D721Med (cell line): ENCODE measurements at places on chromosomes 6 and 20.

DNA sequence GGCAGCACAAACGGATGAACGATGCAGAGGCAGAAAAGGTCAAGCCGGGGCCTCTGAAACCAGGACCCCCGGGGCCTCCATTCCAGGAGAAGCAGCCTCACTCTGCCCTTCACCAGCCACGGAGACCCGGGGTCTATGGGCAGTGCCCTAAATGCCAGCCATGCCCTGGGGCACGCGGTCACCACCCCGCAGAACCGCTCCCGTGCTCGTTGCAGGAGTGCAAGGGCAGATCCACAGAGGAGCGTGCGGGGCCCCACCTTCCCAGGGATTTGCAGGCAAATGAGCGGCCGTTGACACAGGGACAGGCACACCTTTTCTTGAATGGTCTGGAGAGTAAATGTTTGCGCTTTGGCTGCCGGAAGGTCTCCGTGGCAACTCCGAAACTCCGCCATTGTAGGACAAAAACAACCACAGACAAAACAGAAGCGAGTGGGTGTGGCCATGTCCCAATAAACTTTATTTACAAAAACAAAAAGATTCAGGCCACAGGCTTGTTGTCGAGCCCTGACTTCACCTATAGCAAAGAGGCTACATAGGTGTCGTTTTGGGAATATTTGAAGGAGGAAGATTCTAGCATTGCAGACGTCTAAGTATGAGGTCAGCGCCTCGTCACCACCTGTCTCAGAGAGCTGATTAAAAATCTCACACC, 163.3 kb downstream of the TAF4 start:
- DNase-seq: no peak

DNA sequence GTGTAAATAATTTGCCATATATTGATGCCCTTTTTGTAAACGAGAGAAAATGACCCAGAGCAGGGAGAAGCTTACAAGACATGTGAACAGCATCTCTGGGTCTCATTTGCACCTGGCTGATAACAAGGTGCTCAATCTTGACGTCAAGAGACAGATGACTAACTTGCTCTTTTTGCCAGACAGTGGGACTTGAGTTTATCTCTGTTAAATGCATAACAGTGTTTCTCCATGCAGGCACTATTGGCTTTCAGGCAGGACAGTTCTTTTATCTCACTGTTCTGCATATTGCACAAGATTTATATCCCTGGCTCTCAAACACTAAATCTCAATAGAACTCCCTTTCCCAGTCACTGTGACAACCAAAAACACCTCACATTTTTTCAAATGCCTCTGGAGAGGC, 56.4 kb downstream of the RFX6 start:
- DNase-seq: no peak

- no peak for DNase-seq
Observed at GRCh38 chr6:137873273-137873762, 6.3 kb downstream of the TNFAIP3 start.

- DNase-seq: no peak
Observed at GRCh38 chr6:44342052-44342451, 398 bp upstream of the SPATS1 start.

DNA sequence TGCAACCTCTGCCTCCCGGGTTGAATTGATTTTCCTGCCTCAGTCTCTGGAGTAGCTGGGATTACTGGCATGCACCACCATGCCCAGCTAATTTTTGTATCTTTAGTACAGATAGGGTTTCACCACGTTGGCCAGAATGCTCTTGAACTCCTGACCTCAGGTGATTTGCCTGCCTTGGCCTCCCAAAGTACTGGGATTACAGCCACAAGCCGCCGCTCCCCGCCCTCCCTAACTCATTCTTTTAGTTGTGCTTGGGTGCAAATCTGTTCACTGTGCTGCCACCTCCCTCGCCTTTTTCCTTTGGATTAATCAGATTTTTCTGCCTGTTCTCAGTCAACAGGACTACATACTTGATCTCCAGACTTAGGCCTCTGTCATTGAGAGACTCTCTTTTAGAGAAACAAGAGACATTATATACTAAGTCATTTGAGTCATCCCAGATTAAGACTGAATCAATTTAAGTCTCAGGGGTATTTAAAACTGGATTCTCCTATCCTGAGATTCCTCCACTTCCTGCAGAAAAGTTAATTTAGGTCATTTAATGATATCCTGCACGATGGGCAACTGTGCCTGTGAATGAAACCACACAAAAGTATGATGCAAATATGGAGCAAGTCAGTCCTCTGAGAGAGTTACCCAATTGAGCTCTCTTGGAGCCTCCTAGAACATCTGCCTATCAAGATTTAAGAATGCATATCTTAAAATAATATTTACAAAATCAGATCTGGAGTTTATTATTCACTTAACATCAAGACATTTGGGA, 136.1 kb upstream of the THEMIS start:
- no peak for DNase-seq

GRCh38 chr20:51720854-51721253, 47.3 kb downstream of the ATP9A start:
- no peak for DNase-seq

DNA sequence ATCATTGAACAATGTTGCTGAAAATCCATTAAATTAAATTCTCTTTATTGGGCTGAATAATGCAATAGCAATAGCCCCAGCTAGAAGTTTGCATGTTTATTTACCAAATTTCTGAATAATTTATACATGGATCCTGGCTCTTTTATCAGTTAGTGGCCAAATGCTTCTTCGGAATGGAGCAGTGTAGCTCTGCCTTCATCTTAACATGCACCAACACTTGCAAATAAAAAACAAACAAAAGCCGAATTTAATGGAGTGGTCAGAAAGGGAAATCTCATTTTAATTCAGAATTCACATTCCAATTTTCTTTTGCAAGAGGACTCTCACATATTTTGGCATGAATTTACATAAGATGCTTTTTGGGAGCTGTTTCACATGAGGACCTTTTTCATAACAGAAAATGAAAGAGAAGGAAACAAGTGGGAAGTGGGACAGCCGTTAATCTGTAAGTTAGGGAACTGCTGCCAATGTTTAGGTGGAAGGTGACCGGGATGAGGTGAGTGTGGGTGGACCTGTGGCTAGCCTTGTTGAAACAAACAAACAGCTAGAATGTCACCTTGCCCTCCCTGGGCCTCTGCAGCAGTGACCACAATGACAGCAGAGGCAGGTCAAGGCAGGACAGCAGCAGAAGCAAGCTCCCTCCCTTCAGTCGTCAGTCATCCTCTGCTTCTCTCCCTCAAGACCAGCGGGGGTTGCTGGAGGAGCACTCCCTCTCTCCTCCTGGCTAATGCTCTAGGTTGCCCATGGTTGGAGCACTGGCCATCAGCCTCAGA, 73.2 kb downstream of the INSM1 start:
- no peak for DNase-seq

GRCh38 chr6:121686611-121687023, 251.2 kb downstream of the GJA1 start:
- DNase-seq: no peak

DNA sequence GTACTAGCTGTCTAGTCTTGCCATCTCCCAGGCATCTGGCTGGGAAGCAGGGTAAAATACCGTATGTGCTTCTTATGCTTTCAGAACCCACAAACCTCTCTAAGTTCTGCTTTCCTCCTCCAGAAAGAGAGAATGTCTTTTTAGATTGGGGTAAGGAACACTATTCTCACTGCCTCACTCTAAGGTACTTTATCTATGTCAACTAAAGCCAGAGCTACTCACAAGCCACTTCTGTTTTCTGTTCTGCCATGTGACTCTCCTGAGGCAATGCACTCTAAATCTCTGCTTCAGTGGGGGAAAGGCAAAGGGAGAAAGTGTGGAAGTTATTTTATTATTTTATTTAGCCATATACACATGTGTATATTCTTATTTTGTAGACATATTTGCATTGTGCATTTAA, 15.6 kb downstream of the MEP1A start:
- DNase-seq: no peak

DNA sequence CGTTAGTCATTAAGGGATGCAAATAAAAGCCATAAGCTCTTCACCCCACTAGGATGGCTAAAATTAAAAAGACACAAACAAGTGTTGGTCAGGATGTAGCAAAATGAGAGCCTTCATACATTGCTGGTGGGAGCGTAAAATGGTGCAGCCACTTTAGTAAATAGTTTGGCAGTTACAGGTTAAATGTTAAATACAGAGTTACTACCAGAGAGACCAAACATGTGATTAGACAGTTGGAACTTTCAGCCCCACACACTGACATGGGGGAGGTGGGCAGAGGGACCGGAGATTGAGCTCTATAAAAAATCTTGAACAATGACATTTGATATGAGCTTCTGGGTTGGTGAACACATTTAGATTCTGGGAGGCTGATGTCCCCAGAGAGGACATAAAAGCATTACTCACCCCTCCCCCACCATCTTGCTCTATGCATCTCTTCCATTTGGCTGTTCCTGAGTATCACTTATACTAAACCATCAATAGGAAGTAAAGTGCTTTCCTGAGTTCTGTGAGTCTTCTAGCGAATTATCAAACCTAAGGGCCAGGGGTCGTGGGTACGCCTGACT, 20.4 kb upstream of the ZNF318 start:
- DNase-seq: no peak

GRCh38 chr6:32216998-32217397, 6.9 kb downstream of the NOTCH4 start:
- DNase-seq: no peak

DNA sequence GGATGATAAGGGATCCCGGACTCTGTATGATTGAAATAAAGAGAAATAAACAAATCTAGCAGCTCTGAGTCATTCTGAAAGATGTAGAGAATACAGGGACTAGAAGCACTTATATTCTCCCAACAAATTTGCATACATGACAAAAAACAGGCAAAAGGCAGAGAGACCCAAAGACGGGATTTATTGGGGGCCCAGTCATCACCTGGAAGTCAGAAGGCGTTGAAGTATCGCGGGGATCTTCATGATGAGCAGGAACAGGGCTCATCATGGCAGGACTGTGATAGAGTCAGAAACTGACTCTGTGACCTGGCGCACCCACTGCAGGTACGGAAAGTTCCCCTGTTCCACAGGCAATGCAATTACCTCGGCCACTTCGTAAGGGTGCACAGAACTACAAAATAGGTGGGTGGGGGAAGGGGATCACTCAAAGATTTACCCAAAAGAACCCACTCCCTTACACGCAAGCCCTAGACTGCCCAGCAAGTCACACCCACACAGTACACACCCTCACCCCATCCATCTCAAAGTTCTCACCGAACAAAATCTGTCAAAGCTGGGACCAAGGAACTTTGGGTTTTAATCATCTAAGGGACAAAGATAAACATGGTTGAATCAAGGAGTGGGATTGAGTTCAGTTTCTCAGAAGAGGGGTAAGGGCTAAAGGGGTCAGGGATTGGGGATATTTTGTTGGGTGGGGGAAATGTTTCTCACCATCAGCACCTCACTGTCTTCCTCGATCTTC, 1.4 kb downstream of the CUTA start:
- no peak for DNase-seq

DNA sequence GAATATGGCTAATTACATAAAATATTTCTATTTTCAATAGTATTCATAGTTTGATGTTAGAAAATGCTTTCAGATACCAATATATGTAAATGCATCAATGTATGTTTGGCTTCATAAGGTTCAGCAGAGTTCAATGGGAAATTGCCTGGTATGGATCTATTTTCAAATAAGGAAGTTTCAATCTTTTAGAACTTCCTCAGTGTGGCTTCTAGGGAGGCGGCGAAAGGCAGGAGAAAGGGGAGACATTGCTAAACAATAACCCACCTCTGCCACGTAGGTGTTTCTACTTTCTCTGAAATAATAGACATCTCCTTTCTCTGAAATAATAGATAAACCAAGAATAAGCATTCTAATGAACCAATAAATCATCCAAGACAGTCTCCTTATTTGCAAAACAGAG, 237.7 kb upstream of the RAB32 start:
- no peak for DNase-seq

DNA sequence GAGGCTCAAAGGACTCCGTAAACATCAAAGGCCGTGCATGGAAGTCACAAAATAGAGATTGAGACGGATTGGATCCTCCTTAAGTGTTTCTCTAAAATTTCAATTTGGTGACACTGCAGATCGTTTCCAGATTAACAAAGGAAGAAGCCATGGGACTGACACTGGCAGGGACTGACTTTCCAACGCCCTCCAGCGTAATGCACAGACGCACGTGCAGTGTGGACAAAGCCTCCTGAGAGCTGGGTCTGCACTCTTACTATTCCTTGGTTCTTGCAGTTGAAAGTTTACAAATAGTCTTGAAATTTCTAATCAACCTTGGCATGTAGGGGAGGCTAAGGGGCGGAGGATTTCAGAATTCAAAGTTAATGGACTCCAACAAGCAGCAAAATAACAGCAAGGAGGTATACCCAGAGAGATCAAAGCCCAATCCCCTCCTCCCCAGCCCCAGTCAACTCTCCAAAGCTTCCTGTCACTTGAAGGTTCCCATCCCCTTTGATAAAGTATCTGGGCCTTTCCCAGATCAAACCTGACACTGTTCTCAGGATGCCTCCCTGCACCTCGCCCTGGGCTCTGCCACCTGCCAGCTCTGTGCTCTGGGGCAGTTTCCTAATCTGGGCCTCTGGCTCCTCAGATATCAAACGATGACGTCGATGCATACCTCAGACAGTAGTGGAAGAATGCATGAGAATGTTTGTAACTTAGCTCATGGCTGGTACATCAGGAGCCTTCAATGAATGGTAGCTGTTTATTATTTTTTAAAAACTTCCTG, 106.5 kb upstream of the TRAF3IP2 start:
- no peak for DNase-seq

- DNase-seq: no peak
Observed at GRCh38 chr6:133337308-133337707, 96.2 kb downstream of the EYA4 start.

GRCh38 chr20:1003920-1004697, 2.0 kb upstream of the RSPO4 start:
- DNase-seq: no peak

GRCh38 chr6:108454356-108454755, 106.4 kb upstream of the FOXO3 start:
- DNase-seq: no peak

- no peak for DNase-seq
Observed at GRCh38 chr6:27495386-27496135, 22.7 kb upstream of the ZNF184 start.

DNA sequence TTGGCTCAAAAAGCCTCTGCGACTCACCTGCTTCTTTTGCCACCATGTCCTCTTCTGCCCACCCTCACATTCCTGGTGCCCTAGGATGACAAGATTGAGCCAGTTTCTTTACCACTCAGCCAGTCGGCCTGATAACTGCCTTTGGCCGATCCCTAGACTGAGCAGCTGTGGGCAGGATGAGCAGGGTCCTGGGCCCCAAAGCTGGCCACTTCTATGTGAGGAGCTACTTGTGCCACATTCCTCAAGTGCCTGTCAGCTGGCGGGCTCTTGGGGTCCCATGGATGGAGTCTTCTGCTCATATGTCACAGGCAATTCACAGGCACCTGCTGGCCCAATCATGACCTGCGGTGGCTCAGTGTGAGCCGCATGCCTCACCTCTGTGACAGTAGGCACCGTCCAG, 16.5 kb downstream of the DYNLRB1 start:
- no peak for DNase-seq

DNA sequence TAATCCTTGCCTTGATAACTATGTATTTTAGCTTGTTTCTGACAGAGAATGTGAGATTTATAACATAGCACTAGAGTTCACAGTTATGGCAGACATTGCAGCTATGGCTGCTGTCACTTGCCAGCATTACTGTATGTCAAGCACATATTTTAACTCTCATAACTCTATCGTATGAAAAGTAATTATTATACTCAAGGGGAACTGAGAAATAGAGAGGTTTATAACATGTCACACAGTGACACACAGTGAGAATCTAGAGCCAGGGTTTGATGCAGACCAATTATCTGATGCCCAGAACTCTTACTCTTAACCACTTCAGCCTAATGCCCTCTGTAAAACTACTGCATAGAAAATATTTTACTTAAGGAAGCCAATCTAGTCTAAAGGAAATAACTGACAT, 1012.4 kb downstream of the GRIK2 start:
- DNase-seq: no peak

- no peak for DNase-seq
Observed at GRCh38 chr6:33597551-33598322, 17.7 kb upstream of the BAK1 start.
